GM06990 (cell line): ENCODE measurements at places on chromosomes 4 and X.

DNA sequence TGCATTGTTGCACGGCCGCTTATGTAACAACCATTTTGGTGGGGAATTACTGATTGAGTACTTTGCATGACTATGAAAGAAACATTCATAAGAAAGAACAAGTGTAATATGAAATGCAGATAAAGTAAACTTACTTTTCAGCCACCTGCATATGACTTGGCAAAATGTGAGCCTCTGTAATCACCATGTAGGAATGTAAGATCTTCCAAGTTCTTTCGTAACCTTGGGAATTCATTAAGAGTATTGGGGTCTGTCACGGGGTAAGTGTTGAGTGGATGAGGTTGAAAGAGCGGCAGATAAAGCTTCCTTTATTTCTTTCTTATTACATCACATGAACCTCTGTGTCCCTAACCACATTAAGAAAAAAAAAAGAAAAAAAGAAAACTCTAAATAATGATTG, 348.5 kb upstream of the NR3C2 start:
- DNase-seq = no peak

DNA sequence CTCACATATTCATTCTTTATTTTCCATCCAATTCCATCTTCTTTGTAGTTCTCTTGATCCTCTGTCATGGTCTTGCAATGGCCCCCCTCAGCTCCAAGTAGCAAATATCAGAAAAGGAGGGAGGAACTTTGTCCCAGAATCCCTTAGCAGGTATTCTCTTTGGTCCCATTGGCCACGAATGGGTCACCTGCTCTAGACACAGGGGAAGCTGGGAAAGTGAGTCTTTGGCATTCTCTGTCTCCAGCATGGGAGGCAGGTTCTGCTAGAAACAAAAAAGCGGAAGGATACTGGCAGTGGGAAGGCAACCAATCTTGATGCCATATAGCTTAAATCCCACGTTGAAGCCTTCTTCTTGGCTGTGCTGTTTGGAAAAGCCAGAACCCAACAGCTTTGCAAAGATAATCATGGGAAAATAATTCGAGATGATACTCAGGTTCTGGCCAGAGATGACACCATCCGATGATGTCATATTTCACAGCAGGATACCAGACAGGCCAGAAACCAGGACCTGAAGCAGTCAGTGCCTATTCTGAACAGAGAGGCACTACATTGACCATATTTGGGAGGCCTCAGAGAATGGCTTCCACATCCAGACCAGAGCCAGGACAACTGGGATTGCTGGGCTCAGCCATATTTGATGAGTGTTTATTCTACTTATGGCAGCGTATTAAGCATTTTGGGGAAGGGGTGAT, 110.4 kb upstream of the ATXN3L start:
- DNase-seq = no peak

GRCh38 chrX:136589966-136590365, 58.0 kb downstream of the VGLL1 start:
- no peak for DNase-seq

DNA sequence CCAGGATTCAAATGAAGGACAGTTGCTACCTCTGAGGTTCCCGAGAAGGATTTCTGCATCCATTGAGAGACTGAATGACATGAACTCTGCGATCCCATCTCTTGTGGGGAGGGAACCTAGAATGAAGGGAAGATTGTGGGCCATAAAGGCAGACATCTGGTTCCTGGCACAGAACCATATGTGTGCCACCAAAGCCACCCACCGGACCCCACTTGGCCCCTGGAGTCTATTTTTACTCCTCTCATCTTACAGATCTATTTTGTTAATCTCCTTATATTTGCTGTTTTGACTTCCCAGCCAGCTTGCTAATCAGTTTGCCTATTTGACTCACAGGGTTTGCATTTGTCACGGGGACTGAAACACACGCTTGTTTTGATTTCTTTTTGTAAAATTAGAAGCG, 7.3 kb downstream of the SOD3 start:
- DNase-seq = no peak

GRCh38 chrX:77484045-77484444, 36.9 kb downstream of the FGF16 start:
- no peak for DNase-seq
